G401 (cell line): ENCODE measurements at places on chromosomes 16 and 17.

GRCh38 chr16:2333231-2333630 lies 7.3 kb downstream of the ABCA3 start:
- DNase-seq = no peak

- no peak for DNase-seq
These were observed 37.0 kb upstream of the CDH1 start for GRCh38 chr16:68700120-68700519.

- no peak for DNase-seq
These were observed 170.2 kb downstream of the HS3ST3B1 start for GRCh38 chr17:14471052-14471451.

DNA sequence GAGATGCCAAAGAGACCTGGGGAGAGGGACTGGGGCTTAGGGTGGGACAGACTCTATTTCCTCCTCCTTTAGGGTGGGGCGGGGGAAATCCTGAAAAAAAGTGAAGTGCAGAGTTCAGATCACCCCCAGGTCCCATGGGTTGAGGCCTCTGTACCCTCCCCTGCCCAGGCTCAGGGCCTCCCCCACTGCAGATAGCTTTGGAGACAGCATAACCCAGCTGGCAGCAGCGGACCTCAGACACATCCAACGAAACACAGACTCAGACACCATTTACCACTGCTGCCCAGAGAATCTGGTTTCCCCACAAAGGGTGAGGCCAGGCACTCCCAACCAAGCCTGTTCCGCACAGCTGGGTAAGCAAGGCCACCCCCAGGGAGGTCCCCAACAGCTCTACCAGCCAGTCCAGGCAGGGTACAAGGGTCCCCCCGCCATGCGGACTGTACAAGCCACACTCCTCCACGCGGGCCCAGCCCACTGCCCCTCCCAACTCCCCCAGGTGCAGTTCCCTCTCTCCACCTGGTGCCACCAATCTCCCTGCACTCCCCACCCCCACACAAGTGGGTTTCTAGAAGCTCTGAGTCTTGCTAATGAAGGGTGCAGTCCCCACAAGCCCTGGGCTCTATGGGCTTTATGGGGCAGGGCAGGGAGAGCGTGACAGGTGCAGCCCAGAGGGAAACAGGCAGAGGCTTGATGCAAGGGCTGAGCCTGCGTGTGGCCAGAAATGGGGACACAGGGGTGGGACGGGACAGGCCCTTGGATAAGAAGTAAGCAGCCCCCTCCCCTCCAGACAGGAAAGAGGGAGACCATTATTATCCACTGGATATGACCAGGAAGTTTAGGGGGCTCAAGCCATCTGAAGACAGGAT lies 8.9 kb downstream of the RHBDF2 start:
- DNase-seq = no peak

GRCh38 chr17:31838636-31839225 lies 20.3 kb downstream of the COPRS start:
- DNase-seq = no peak
